Aortic smooth muscle cell (primary cell): ENCODE measurements at places on chromosomes 13 and 19. TPM values are rescaled to one million over a fixed set of nuclear protein-coding genes. Genes with fewer than 3 reads are reported as not detected.

VN1R2 gene
- total RNA-seq = not detected in 2 replicates

IRS2 gene
- total RNA-seq = 1.1 and 1.2 TPM in 2 replicates

FZR1 gene
- 30.5 and 33.0 TPM in 2 replicates for total RNA-seq

C5AR1 gene
- under 0.01 and 0.62 TPM in 2 replicates for total RNA-seq

TMEM147 gene
- 73.3 and 90.4 TPM in 2 replicates for total RNA-seq

NCAN gene
- total RNA-seq = under 0.01 TPM in 1 of 2 replicates, not detected in the other

C13orf42 gene
- not detected in 2 replicates for total RNA-seq

MAP4K1 gene
- total RNA-seq = 0.31 TPM in 1 of 2 replicates, not detected in the other

MIA gene
- 0.66 TPM in 1 of 2 replicates, not detected in the other for total RNA-seq

GATAD2A gene
- 53.9 and 55.1 TPM in 2 replicates for total RNA-seq

RLN3 gene
- not detected in 2 replicates for total RNA-seq

MCOLN1 gene
- 5.3 and 6.1 TPM in 2 replicates for total RNA-seq

MYPOP gene
- 0.53 and 1.1 TPM in 2 replicates for total RNA-seq

NANOS3 gene
- not detected in 2 replicates for total RNA-seq

SHD gene
- not detected in 2 replicates for total RNA-seq

GIPR gene
- total RNA-seq = 0.12 and 0.26 TPM in 2 replicates

TUBA3C gene
- total RNA-seq = not detected in 2 replicates

UBE2L5 gene
- not detected in 2 replicates for total RNA-seq

RAB20 gene
- 10.3 and 11.9 TPM in 2 replicates for total RNA-seq

OVOL3 gene
- not detected in 2 replicates for total RNA-seq

ACP7 gene
- total RNA-seq = 0.12 TPM in 1 of 2 replicates, not detected in the other

LRP3 gene
- 29.0 and 36.1 TPM in 2 replicates for total RNA-seq

TNFRSF19 gene
- total RNA-seq = 2.5 and 5.5 TPM in 2 replicates

SULT2B1 gene
- not detected in 2 replicates for total RNA-seq

CNFN gene
- not detected in 2 replicates for total RNA-seq

CPB2 gene
- total RNA-seq = not detected in 2 replicates

NLRP9 gene
- not detected in 2 replicates for total RNA-seq

LILRB4 gene
- not detected in 2 replicates for total RNA-seq

SNRNP70 gene
- total RNA-seq = 143 and 151 TPM in 2 replicates

PCSK4 gene
- 0.53 and 1.1 TPM in 2 replicates for total RNA-seq

FUT1 gene
- total RNA-seq = 0.25 and 0.26 TPM in 2 replicates
